Stimulated activated CD4-positive, alpha-beta T cell treated with anti-CD3 and anti-CD28 coated beads, TNF-alpha, amount 100 ng/mL, for 48 hours (primary cell): ENCODE measurements at places on chromosomes 7 and 10.

GRCh38 chr7:131122394-131122793 is 205.3 kb upstream of the MKLN1 start:
- DNase-seq, result no peak

DNA sequence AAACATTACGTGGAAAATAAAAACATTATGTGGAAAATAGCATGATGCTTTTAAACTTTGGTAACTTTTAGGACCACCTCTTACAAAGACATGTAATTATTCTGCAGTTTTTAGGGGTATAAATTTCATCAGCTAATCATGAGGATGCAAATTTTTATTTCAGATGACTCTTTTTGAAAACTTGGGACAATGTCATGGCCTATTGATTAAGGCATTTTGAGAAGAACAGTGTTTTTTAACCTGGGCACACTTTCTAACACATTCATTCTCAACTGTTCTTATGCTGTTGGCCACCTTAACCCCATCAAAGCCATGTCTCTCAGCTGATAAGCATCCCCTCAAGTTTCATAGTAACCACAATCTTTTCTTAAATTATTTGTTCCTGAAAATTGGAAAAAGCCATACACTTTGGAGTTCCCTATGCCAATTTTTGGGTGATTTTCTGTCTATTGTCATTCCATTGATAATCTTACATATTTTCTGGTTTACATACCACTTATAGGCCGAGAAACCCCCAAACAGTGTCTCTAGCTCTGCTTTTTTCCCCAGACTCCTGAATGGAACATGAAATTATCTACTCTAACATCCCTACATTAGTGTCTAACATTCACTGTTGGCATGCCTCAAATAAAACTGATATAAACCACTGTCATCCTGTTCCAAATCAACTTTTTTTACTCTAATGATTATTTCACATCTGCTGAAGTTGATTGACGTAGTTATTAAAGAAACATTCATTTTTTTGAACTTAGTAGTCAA is 14.6 kb downstream of the AKR1C3 start:
- no peak for DNase-seq

DNA sequence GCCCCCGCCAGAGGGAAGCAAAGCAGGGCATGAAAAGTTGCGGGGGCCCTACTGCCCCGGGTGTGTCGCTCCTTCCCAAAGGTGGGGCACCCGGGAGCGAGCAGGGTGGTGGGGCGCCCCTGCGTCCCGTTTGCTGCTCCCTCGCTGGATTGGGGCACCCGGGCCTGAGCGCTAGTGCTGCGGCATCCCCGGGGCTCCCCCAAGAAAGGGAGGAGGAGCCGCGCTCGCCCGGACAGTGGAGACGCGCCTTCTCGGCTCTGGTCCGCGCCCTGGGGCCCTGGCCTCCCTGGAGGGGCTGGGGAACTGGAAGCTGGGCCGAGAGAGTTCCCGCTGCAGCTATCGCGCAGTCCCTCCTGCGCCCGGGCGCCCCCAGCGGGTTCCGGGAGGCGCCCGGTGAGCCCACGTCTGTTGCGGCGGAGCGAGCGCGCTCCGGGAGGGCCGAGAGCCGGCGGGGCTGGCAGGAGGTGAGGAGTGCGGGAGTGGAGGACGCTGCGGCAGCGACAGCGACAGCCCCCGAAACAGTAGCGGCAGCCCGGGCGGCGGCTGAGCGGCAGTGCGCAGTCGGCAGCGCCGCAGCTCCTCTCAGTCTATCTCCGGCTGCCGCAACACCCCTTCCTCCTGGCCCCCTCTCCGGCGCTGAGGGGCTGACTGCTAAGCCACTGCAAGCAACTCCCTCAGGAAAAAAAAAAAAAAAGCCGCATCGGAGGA is 504 bp upstream of the BMPER start:
- DNase-seq, result no peak

GRCh38 chr10:27241010-27241651 is 534 bp upstream of the ACBD5 start:
- no peak for DNase-seq

GRCh38 chr10:57979491-57979890 is 288.2 kb downstream of the IPMK start:
- DNase-seq, result no peak

GRCh38 chr7:143096146-143096545 is 35.7 kb upstream of the PIP start:
- DNase-seq, result no peak
